ENCODE measurements at places on chromosomes 2 and 18.

DNA sequence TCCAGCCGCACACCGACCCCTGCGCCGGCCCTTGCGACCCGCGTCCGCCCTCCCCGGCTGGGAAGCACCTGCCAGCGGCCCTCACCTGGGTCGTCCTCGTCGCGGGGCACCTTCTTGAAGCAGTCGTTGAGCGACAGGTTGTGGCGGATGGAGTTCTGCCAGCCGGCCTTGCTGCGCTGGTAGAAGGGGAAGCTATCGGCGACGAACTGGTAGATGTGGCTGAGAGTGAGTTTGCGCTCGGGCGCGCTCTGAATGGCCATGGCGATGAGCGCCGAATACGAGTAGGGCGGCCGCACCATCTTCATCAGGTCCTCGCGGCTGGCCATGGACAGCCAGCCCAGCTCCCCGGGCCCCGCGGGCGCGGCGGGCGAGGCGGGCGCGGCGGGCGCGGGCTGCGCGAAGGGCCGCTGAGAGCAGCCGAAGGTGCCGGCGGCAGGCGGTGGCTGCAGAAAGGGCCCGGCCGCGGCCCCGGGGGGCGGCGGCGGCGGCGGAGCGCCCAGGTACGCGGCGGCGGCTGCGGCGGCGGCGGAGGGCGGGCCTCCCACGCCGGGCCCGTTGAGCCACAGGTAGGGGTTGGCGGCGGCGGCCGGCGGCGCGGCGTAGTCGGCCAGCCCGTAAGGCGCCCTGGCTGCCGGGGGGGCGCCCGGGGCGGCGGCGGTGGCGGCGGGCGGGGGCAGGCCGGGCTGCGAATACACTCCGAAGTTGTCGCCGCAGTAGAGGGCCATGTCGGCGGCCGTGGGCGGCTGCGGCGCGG is 505 bp downstream of the FOXI3 start:
- peak; percentile 51 for ATAC-seq

DNA sequence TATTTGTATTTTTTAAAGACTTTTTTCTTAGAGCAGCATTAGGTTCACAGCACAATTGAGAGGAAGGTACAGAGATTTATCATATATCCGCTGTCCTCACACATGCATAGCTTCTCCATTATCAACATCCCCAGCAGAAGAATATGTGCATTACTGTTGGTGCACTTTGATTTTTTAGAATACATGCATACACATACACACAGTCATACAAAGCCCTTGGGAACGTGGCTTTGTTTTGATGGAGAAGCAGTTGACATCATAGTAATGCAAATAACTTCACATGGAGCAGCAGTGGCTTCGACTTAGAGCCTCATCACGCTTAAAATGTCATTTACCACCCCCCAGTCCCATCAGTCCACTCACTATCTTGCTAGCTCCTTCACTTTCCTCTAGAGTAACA is 26.5 kb downstream of the CYP26B1 start:
- no peak for ATAC-seq

DNA sequence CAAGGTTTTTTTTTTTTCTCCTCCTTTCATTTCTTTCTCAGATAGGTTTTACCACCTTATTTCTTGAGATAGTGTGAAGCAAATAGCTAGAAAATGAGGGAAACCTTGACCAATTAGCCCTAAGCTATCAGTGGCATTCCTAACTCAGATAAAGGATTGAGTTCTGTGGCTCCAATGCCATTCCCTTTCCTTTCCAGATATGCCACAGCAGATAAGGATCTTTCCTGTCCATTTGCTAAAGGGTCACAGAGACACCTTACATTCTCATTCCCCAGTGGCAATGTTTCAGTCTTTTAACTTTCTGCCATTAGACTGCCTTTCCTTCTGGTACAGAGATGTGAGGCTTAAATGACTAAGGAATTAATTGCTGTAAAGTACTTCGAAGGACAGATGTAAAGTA is 81.7 kb downstream of the MGAT5 start:
- ATAC-seq = no peak

GRCh38 chr18:34818064-34818463 is 108.0 kb downstream of the DTNA start:
- ATAC-seq = no peak

DNA sequence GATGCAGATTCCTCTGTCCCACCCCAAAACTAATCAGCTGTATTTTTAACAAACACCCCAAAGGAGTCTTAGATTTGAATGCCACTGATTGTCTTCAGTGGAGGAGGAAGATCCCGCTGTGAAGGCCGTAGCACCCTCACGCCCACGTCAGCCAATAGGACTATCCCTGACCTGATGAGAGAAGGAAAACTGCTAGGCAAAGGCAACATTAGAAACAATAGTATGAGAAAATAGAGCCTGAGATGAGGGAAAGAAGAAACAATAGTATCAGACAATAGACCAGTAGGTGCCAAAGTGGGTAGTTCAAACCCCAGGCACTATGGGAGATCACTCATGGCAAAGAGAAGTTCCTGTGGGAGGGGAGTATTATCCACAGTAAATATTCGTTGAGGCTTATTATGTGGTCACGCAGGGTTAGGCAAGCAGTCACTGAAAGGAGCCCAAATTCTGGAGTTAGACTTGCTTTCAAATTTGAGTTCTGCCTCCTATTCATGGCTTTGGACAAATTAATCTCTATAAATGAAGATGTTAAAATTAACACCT is 2.8 kb downstream of the PCBP1 start:
- ATAC-seq = no peak

DNA sequence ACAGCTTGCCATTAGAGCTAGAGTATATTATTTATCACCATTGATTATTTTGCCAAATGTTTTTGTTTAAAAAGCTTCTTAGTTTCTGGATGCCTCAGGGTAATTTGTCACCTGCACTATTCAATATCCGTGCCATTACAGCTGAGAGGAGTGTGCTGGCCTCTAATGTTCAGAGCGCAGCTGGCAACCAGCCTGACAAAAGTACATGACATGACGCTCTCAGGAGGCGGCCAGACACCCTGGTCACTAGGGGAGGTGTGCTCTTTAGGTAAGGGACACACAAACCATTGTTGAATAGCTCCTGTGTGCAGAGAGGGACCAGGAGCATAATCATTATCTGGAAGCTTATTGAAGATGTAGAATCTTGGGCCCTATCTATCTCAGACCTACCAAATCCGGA is 20.3 kb downstream of the LIMS1 start:
- no peak for ATAC-seq

- no peak for ATAC-seq
Measured at GRCh38 chr2:182228073-182228473, 198.8 kb downstream of the PDE1A start.

DNA sequence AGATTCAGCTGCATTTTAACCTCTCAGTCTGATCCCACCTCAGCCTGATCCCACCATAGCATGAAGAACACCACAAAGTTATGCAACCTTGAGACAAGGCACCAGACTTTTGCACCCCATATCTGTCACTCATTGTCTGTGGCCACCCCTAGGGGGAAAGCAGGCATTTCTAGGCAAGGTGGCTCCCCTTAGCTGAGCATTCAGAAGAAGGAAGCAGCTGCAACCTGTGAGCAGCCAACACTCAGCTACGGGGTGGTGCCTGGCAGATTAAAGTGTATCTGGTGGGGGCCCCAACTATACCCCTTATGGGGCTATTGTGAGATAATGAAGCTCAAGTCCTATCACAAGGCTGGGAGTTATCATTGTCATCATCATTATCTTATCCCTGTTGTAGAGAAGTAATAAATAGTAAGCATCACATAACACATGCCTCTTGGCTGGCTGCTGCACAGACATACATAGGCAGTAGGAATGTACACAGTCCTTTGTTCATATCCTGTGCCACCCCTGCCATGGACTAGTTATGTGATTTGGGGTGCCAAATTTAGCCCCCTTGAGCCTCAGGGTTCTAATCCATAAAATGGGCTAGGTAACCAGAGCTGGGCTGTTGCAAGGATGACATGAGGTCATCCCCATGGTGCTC is 20.6 kb upstream of the TMEM163 start:
- peak; percentile 53 for ATAC-seq

GRCh38 chr18:48263914-48264902 is 145.0 kb downstream of the ZBTB7C start:
- ATAC-seq = no peak

DNA sequence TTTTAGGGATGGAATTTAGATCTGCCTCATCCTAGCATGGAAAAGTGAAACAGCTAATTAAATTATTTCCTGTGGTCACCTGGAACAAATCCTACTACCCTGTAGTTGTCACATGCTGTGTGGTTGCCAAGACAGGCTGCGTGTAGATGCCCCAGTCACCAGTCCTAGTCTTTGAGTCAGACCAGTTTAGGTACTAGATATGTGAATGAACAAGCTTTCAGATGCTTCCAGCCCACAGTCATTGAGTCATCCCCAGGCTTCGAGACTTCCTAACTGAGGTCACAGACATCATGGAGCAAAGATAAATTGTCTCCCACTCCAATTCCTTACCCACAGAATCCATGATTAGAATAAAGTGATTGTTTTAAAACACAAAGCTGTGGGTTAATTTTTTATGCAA is 35.8 kb upstream of the GRB14 start:
- ATAC-seq = no peak

- no peak for ATAC-seq
Measured at GRCh38 chr2:157194097-157194688, 63.3 kb upstream of the GALNT5 start.

DNA sequence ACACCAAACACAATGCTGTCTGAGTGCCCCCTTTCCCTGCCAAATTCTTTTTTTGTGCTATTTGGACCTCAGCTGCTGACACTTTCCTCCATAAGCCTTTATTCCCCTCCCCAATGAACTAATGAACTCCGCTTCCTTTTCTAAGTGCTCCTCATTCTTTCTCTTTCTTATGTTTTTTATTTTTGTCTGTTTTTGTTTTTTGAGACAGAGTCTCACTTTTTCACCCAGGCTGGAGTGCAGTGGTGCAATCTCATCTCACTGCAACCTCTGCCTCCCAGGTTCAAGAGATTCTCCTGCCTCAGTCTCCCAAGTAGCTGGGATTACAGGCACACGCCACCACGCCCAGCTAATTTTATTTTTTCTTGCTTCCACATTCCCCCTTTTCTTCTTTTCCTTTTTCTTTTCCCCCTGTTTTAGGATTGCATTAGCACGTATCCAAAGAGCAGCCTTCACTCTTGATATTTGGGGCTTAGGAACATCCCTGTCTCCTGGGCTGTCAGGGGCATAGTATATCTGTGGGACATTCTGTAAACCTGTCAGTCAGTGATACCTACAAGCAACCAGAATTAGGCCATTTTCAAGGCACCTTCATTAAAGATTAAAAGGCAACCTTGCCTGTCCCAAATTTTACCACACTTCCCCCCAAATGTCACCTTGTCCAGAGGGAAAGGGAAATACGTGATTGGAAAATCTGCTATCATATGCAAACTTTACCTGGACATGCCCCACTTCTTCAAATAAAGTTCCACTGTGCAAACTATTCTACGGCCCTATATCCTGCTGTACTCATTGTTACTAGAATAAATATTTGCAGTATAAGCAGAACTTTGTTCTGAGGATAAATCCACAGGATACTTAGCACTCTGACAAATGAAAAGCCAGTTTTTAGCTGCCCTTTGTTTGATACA is 65.1 kb upstream of the ACSL3 start:
- no peak for ATAC-seq

GRCh38 chr18:51164342-51164741 is 33.1 kb downstream of the MEX3C start:
- no peak for ATAC-seq

GRCh38 chr2:147081831-147082230 is 763.0 kb upstream of the ACVR2A start:
- no peak for ATAC-seq

DNA sequence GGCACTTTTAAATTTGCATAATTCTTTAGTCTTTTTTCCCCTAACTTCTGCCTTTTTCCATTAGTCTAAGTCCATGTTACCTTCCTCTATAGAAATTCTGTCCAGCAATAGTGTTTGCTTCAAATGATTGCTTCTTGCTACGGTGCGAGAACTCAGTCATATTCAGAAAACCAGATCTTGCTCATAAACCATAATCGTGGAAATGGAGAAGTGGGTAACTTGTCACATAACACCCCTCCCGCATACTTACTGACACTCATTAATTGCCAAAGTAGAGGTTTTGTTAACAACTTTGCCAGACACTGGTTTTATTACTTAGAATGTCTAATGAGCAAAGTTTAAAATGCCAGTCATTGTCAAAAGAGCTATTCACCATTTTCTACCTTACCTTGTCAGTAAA is 94.3 kb upstream of the TWSG1 start:
- no peak for ATAC-seq

DNA sequence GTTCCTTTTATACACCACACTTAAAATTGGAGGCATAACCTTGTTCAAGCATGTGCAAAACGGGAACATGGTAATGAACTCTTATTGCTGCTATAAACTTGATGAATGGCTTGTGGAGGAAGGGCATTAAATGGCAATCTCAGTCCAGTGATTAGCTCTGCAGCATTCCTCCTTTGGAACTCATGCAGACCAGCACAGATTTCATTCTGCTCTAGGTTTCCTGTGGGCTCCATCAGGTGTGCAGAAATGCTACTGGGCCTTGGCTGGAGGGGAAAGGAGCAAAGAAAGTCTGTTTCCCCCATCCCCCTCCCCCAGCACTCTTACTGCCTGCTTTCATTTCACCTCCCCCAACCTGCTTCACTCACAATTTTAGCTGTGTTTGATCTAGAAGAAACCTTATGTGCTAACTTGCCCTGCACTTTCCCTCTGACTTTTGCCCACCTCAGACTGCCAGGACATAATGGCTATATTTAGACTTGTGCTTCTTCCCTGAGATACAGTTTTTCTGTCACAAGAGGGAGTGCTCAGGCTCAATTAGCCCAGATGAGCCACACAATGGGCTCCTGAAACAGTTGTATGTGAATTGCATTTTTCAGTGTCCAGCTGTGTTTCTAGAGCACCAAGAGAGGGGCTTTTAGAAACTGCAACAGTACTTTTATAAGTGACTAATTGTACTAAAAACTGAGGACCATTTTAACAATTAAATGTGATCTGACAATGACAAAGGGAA is 109.8 kb downstream of the FSHR start:
- no peak for ATAC-seq

GRCh38 chr2:15614545-15615300 is 23.1 kb downstream of the DDX1 start:
- ATAC-seq = no peak

GRCh38 chr2:145110668-145111356 is 590.9 kb upstream of the ZEB2 start:
- no peak for ATAC-seq

DNA sequence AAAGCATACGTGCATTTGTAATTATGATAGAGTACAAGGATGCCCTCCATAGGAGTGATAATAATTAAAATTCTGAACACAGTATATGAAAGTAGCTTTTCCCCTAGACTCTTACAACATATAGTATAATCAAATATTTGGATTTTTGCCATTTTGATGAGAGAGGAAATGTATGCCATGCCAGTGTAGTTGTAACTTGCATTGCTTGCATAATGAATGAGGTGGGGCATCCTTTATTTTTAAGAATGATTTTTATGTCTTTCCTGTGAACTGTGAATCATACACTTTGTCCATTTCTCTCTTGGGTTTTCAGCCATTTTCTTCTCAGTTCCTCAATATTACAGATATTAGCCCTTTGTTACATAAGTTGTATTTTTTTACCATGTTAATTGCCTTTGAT is 197.5 kb downstream of the SCG2 start:
- no peak for ATAC-seq
